ENCODE measurements at places on chromosomes 2 and 18.
A peak's percentile ranks its signal among the peaks of the same experiment; 100 is the strongest.

DNA sequence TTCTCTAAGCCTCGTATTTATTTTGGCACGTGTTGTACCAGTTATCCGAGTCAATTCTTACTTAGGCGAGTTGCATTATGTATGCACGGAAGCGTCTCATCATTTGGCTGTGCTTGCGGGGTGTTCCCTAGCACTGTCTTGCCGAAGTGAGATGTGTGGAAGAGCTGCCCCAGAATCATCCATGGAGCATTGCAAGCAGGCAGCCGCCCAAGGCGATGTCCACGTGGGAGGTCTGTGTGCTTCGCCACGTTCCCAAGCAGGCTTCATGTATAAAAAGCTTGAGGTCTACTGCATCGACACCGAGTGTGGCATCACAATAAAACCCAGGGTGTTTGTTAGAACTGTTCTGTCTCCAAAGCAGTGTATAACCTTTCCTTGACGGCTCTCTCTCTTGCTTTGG, 849.9 kb downstream of the DCDC2C start:
- no peak for DNase-seq

DNA sequence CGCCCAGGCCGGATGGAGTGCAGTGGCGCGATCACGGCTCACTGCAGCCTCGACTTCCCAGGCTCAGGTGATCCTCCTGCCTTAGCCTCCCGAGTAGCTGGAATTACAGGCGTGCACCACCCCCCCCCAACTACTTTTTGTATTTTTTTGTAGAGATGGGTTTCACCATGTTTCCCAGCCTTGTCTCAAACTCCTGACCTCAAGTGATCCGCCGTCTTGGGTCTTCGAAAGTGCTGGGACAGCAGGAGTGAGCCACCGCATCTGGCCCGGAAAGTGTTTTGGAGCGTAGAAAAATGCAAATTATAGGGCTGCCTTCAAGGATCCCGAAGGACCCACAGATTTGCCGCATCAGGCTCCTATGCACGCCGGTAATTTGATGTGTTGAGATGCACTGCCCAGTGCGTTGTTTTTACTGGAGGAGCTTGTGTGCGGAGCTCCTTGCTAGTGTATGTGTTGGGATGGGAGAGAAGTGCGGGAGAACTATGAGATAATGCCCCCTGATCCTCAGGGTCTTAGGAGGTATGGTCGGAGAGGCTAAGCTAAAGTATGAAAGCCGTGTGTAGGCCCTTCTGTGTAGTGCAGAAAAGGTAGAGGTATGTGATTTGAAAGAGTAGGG, 1.2 kb upstream of the CLASP1 start:
- peak; percentile 20 for DNase-seq

- DNase-seq: no peak
These were observed 122.2 kb upstream of the TACR1 start for GRCh38 chr2:75321599-75321922.

DNA sequence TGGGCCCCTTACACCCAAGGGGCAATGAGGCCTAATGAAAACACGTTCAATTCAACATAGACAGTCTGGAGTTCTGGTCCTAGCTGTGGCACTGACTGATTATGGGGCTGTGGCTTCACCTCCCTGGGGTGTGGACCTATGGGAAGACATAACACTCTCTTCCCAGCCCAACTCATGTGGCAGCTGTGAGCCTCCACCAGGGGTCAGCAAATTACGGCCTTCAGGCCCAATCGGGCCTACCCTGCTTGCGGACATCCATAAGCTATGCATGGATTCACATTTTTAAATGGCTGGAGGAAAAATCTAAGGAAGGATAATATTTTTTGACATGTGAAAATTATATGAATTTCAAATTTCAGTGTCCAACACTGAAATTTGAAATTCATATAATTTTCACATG, 101.3 kb downstream of the LOXHD1 start:
- peak; percentile 32 for DNase-seq

Measured in GM03348 (cell line).